IMR-90 (cell line): ENCODE measurements at places on chromosomes 16 and 17. TPM values are rescaled to one million over a fixed set of nuclear protein-coding genes. Genes with fewer than 3 reads are reported as not detected.

The BLTP2 gene
- 146 and 174 TPM in 2 replicates for total RNA-seq

The GPRC5B gene
- total RNA-seq, result 2.2 and 2.5 TPM in 2 replicates

The PROCA1 gene
- total RNA-seq, result 0.28 and 0.36 TPM in 2 replicates

The WFIKKN2 gene
- not detected in 2 replicates for total RNA-seq

The CCL16 gene
- total RNA-seq, result not detected in 2 replicates

The NPIPA7 gene
- total RNA-seq, result 0.36 TPM in 1 of 2 replicates, not detected in the other

The PPM1E gene
- under 0.01 TPM in 2 replicates for total RNA-seq

The GCGR gene
- not detected in 2 replicates for total RNA-seq

The RRAD gene
- total RNA-seq, result 1.3 and 1.4 TPM in 2 replicates

The PYY gene
- total RNA-seq, result not detected in 2 replicates

The KRT40 gene
- total RNA-seq, result not detected in 2 replicates

The CES1 gene
- not detected in 2 replicates for total RNA-seq
